WTC11 (cell line): ENCODE measurements at places on chromosomes 11 and 22. TPM values are rescaled to one million over a fixed set of nuclear protein-coding genes. Genes with fewer than 3 reads are reported as not detected.
A peak's percentile ranks its signal among the peaks of the same experiment; 100 is the strongest.

DNA sequence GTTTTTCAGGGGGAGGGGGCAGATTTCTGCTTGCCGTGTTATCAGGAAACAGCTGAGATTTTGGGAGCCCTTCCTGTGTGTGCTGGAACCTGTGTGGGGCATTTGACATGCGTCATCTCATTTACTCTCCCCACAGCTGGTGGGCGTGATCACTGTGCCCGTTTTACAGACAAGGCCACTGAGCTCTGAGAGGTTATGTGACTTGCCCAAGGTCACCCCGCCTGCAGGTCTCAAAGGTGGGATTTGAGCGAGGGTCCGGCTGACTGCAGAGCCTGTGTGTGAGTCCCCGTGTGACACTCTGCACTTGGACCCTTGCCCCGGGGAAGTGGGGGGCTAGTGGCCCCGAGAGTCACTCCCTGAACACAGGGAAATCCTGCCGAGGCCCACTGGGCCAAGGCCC, 48.5 kb upstream of the GCAT start:
- no peak for DNase-seq

DNA sequence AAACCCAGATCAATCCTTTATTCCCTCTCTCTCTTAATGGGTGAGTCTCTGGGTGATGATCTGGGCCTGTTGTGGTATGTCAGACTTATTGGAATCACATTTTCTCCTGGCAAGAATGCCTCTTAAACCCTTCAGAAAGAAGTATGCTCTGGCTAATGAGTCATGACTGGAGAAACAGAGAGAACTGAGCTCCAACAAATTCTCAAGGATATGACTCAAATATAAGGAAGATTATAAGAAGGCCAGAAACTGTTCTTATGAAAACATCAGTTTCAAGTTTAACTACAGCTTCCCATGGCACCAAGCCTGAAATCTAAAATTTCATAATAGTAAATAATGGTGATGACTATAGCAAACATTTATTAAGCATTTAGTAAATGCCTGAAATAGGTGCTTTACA, 83.9 kb downstream of the OR5AK2 start:
- DNase-seq: no peak

- DNase-seq: no peak
Measured at GRCh38 chr11:63736864-63737263, 31.7 kb downstream of the ZFTA start.

GRCh38 chr22:32539631-32540421, 65.2 kb downstream of the FBXO7 start:
- no peak for DNase-seq

- DNase-seq: peak; percentile 26
Measured at GRCh38 chr22:40679249-40679963, at the start of gene MCHR1. Gene MCHR1, plus strand, starts transcription at chr22:40679484. Its CDS starts 169 bp downstream, at chr22:40679653.

DNA sequence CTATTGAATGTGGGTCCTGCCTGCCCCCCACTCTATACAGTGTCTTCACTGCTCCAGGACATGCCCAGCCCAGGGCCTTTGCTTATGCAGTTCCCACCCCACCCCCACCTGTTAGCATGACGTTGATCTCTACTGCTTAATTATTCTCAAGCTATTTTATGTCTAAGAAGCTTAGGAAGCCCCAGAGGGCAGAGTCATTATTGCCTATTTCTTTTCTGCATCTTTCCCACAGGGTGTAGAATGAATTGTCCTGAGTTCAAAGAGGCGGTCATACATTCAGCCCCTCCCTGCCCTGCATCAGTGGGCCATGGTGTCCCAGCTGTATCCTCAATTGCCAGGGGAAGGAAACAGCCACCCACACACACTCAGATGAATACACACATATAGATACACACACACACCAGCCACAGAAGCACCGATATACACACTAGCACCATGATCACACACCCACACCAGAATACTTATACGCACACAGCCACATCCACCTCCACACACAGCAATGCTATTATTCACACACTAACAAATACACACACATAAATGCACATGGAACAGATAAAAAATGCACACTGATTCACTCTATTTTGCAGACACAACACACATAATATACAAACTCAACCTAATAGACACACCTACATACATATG, 1.5 kb downstream of the PDE2A start:
- DNase-seq: no peak

GRCh38 chr11:121106812-121107211, 5.8 kb downstream of the TECTA start:
- no peak for DNase-seq

- peak; percentile 93 for DNase-seq
Measured at GRCh38 chr22:36853407-36854099, 7.3 kb upstream of the NCF4 start.

DNA sequence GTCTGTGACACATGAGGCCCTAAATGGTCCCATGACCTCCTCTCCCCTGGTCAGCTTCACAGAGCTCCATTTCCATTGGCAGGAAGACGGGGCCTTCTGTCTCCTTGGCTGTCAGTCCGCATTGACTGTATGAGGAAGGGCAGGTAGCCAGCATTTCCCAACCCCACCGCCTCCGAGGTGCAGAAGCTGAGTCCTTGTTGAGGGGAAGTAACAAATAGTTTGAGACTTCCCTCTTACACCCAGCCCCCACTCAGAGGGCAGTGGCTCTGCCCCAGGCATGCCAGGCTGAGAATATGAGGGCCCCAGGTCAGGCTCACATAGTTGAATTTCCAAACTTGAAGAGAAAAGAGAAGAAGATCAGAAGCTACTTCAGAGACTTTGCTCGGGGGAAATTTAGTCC, 611.1 kb downstream of the BRD1 start:
- peak; percentile 5 for DNase-seq

DNA sequence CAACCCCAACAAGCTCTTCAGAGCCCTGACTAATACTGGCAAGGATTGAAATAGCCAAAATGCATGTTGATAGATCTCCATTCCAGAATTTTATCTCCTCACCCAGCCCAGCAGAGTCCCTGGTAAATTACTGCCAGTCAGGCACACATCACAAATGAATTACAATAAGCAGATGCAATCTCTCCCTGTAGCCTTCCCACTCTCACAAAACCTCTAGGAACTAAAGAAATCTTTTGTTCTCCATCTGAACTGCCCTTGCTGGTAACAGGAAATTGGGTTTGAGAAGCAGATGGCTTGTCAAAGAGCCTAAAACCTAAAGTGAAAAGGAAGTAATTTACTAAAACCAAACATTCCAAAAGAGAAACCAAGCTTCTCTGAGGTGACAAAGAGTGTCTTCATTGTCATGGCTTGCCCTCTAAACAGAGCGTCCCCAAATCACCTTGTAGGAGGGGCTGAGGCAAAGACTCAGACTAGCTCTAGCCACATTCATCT, 59.5 kb downstream of the FAM168A start:
- no peak for DNase-seq

GRCh38 chr22:32839831-32840584, 38.5 kb downstream of the TIMP3 start:
- no peak for DNase-seq

GRCh38 chr11:77819921-77820564, 479 bp downstream of the RSF1 start:
- peak; percentile 80 for DNase-seq

DNA sequence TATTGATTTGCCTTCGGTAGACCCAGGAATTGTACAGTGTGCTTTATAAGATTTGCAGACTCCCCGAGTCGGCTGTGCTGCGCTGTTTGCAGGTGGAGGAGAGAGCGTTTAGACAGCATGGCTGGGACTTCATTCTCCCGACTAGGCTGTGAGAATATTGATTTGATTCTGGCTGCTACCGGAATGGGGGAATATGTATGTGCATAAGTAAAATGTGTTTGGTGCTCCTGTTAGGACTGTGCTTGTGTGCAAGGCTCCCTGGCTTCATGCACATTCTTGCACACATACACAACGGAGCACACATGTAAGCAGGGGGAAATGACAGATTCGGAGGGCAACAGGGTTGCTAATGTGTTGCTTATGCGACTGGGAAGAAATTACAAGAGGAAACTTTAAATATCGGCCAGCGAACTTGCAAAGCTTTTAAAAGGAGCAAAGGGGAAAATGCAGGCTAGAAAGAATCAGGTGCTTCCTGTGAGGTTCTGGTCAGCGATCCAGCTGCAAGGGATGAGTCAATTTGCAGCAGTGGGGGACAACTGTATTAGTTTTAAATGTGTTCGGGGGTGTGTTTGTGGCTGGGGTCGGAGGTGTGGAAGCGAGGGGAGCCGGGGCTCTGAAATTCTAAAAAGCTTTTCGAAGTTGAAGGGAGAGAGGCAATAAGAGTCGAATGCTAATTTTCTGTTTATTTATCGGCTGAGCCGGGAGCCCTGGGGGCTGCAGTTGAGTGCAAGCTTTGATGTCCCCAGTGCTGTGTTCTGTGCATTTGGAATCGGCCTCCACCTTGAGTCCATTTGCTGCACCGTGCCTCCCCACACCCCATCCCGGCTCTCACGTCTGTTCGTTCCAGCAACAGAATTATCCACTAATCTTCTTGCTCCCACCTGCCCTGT, 731 bp downstream of the NTM start:
- DNase-seq: no peak

DNA sequence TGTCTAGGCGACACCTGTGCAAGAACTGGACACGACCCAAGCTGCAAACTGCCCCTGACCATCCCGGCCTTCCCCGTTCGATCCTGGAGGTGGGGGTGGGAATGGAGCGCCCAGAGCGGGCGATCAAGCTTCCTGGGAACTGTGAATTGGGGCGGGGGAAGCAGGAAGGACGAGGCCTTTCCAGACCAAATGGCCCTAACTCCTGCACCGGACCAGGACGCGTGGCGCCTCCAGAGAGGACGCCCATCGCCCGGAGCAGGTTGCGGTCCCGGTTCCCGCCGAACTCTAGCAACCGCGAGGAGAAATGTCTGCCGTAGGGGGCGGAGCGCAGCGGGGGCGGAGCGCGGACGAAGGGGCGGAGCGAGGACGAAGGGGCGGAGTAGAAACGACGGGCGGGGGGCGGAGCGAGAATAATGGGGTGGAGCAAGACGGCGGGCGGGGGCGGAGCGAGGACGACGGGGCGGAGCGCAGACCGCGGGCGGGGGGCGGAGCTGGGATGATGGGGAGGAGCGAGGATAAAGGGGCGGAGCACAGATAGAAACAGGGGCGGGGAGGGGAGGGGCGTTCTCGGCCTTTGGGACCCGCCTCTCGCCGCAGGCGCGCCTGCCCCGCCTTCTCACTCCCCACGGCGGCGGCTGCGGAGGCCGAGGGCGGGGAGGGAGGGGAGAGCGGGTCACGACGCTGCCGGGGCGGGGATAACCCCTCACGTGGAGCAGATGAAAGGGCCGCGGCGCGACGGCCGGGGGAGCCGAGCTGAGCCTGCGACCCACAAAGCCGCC, at the start of gene ZNRF3:
Gene ZNRF3 (plus strand): TSS at position 695 of the 779 bp plus-strand sequence. CDS start 195 bp downstream, outside the sequence.
- DNase-seq: peak; percentile 88

GRCh38 chr11:111452146-111452545, 60.0 kb downstream of the BTG4 start:
- DNase-seq: no peak

GRCh38 chr11:44851496-44851895, 99.2 kb downstream of the TP53I11 start:
- no peak for DNase-seq

DNA sequence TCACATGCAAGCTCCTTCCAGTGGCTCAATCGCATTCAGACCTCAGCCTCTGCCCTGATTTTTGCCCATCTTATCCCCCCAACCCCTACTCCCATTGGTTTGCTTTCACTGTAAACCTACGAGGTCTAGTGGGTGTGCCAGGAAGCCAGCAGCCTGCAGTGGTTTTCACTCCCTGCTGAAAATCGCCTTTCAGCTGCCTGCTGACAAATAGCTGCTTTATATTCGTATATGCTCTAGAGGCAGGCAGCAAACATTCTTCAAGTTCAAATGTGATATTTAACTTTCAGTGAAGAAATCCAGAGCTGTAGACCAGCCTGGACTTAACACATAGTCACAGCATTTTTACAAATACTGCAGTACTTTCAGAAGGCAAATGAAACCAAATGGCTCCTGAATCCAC, 92.8 kb upstream of the APOA1 start:
- no peak for DNase-seq

DNA sequence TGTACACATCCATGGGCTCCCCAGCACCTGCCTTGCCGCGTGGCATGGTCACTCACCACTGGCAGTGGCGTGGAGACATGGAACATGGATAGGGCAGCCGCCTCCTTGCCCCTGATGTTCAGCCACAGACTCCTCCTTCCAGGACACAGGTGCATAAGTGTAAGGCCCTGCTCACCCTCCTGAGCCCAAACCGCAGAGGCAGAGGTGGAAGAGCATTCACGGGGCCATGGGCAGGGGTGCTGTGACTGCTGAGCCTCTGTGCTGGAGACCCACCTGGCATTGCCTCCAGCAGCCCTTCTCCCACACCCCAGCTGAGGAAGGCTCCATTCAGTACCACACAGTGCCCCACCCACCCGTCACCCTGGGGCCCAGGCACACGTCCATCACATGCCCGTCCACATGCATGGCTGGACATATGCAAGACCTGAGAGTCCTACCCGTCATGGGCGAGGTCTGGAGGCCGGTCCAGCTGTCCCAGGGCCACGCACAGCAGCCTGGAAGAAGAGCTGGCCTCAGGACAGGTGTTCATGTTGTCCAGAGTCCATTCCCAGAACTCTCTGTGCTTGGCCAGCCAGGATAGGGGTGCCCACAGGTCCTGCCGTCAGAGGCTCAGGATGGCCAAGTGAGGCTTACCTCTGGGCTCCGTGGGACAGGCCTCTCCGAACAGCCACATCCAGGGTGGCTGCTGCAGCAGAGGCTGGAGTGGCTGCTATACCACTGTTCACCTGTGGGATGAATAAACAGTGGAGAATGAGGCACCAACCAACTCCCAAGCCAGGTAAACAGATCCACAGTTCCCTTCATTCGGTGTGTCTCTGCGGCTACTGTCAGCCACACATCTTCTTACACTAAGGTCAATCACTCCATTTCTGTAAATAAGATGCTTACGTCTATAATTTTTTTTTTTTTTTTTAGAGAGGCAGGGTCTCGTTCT, 1.7 kb upstream of the TUBGCP6 start:
- no peak for DNase-seq

DNA sequence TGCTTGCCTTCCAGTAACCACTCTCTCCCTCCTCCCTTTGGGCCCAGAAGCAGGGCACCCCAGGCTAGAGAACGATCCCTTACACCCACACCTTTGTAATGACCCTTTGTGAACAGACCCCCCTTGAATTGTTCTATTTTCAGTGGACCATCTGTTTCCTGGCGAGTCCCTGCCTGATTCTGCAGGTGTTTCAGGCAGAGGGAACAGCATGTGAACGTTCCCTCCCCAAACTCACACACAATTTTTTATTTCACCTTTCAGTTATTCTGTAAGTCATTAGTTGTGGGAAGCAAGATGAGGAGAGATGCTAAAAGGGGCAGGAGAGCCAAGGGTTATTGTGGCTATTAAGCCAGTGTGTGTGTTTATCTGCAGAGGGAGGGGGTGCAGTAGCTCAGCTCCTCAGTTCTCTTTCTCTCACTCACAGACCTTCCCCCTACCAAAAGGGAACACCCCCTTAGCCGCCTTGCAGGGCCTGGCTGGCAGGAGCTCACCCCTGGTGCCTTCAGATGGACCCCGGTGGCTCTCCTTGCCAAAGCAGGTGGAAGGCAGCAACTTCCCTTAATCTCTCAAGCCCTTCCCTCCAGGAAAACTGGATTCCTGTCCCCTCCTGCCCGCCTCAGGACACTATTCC, 64.8 kb upstream of the SPON1 start:
- DNase-seq: no peak

- no peak for DNase-seq
Measured at GRCh38 chr11:102447193-102447592, 5.4 kb downstream of the TMEM123 start.

- no peak for DNase-seq
Measured at GRCh38 chr22:48618326-48618725, 1209.3 kb downstream of the BRD1 start.

Gene TRIM51
- not detected in 3 replicates for total RNA-seq

Gene XRCC6
- total RNA-seq: 410 to 474 TPM (median 420 TPM) in 3 replicates

Gene SEPTIN3
- total RNA-seq: 19.5 to 25.3 TPM (median 24.0 TPM) in 3 replicates

Gene IGSF9B
- 52.7 to 57.1 TPM (median 55.2 TPM) in 3 replicates for total RNA-seq

Gene OTOG
- 1.4 to 3.5 TPM (median 2.1 TPM) in 3 replicates for total RNA-seq
